ENCODE measurements at places on chromosomes 6 and 20. TPM values are rescaled to one million over a fixed set of nuclear protein-coding genes. Genes with fewer than 3 reads are reported as not detected.

Gene DNAH8
- total RNA-seq, result 0.05 TPM

Gene XKR7
- not detected for total RNA-seq

Gene CHRNA4
- total RNA-seq, result not detected

Gene RRAGD
- 17.9 TPM for total RNA-seq

Gene BPIFA3
- total RNA-seq, result not detected

Gene C2
- 1.5 TPM for total RNA-seq

Gene KIAA0408
- total RNA-seq, result 1.2 TPM

GRCh38 chr6:71334768-71335167 is 46.2 kb downstream of the OGFRL1 start:
- H3K4me3 ChIP-seq, result no peak overlapping the region
- H3K27ac ChIP-seq, result no peak overlapping the region
- H3K36me3 ChIP-seq, result no peaks in the 10 kb centered on the region
- no peak for DNase-seq
- H3K4me1 ChIP-seq, result peaks cover 11% of the 10 kb centered on the region
- H3K27me3 ChIP-seq, result no peaks in the 10 kb centered on the region

DNA sequence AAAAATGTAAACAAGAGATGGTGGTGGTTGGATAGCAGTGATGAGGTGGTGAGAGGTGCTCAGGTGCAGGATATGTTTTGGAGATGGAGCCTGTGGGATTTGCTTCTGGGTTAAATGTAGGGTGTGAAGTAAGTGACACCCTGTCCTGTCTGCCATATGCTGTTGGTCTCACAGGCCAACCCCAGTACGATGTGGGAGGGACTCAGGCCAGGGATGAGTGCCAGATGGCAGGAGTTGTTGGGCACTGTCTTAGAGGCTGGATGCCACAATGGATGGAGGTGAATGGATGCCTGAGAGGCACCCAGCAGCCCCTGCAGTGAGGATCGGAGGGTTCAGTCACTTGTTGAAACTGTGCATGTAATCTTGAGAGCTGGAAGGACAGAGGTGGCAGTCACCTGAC is 259.3 kb downstream of the NRN1 start:
- H3K27me3 ChIP-seq, result no peaks in the 10 kb centered on the region
- no peak for DNase-seq
- H3K4me1 ChIP-seq, result peaks cover 18% of the 10 kb centered on the region
- no peak overlapping the region for H3K27ac ChIP-seq

DNA sequence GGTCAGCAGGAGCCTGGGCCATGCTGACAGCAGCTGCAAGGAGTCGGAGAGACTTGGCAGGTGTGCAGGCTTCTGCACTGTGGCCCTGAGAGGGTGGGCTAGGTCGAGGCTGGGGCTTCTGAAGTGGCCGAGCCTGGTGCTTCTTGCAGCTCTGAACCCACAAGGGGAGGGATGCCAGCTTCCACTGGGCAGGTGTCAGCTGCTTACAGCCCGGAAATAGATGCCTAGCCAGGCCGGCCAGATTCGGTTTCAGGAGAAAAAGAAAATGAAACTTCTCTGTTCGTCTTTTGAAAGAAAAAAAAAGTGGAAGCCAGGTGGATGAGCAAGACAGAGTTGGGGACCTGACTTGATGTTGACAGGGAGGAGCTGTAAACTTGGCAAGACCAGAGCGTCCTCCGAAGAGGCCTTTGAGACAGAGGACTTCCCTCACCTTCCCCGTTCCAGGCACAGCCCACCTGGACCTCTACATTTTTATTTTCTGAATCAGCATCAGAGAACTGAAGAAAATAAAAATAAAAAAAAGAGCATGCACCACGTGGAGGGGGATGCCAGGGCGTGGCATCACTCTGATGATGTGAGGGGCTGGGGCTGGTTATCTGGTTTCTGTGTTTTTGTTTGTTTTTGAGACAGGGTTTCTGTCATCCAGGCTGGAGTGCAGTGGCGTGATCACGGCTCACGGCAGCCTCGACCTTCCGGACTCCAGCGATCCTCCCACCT is at the start of gene ZBP1:
Gene ZBP1 (minus strand): TSS at position 153 of the 717 bp plus-strand sequence. CDS start 131 bp downstream, at position 22.
- no peak within 1 kb of the TSS for H3K27ac ChIP-seq
- DNase-seq, result no peak
- no peaks in the 10 kb centered on the region for H3K36me3 ChIP-seq
- H3K27me3 ChIP-seq, result peaks cover 12% of the 10 kb centered on the region

DNA sequence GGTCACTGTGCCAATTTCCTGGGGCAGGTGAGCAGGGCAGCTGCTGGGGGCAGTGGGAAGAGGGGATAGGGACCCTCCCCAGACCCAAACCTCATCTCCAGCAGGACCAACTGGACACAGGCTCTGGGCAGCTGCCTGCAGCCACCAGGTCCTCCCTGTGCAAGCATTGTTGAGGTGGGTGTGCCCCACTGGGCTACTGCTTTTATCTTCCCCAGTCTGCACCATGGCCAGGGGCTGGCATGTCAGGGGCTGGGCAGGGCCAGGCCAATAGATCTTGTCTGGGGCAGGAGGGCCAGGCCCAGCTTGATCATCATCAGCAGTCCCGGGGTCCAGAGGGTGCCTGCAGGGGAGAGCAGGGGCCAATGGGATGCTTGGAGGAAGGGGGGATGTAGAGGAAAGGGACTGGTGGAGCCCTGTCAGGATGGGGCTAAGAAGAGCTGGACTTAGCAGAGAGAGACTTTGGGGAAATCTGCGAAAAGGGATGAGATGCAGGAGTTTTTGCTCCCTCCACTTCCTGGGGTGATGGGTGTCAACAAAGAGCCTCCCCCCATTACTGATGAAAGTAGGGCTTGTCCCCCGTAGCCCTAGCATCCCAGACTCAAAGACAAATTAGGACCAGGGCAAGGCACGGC is 5.7 kb downstream of the EBF4 start:
- H3K27ac ChIP-seq, result no peak overlapping the region
- peaks cover 48% of the 10 kb centered on the region for H3K27me3 ChIP-seq
- H3K4me1 ChIP-seq, result peaks cover 4% of the 10 kb centered on the region
- no peak overlapping the region for H3K4me3 ChIP-seq
- peaks cover 3% of the 10 kb centered on the region for H3K36me3 ChIP-seq

DNA sequence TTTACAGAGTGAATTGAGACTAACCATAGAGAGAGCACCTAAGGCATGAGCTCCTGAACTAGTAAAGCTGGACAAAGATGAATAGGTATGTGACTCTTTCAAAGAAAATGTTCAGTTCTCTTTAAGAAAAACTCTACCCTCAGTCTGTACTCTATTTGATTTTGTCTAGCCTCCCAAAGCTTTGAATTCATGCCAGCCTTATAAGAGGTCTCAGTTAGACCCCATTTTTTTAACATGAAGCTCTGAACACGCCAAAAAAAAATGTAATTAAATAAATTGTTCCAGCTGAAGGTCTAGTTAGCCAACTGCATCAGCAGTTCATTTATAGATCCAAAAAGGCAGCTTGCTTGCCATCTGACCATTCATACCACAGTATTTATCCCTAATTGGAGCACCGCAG is 71.6 kb downstream of the COL9A1 start:
- H3K4me3 ChIP-seq, result no peak overlapping the region
- H3K27ac ChIP-seq, result no peak overlapping the region
- DNase-seq, result no peak
- H3K27me3 ChIP-seq, result peaks cover 1% of the 10 kb centered on the region

DNA sequence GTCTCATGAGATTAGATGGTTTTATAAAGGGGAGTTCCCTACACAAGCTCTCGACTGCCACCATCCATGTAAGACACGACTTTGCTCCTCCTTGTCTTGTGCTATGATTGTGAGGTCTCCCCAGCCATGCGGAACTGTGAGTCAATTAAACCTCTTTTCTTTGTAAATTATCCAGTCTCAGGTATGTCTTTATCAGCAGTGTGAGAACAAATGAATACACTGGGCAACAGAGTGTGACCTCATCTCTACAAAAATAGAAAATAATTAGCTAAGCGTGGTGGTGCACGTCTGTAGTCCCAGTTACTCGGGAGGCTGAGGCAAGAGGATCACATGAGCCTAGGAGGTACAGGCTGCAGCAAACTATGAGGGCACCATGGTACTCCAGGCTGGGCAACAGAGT is 51.3 kb downstream of the MDN1 start:
- no peak overlapping the region for H3K4me3 ChIP-seq
- DNase-seq, result no peak
- no peaks in the 10 kb centered on the region for H3K27me3 ChIP-seq
- no peaks in the 10 kb centered on the region for H3K4me1 ChIP-seq
- peaks cover 23% of the 10 kb centered on the region for H3K36me3 ChIP-seq

- no peaks in the 10 kb centered on the region for H3K36me3 ChIP-seq
- no peak for DNase-seq
- H3K4me3 ChIP-seq, result no peak overlapping the region
- H3K27ac ChIP-seq, result peak overlapping the region; percentile 27
These were observed 58.2 kb downstream of the NFATC2 start for GRCh38 chr20:51484141-51484815.

GRCh38 chr6:3011592-3011991 is 11.9 kb downstream of the NQO2 start:
- no peak overlapping the region for H3K4me3 ChIP-seq
- no peaks in the 10 kb centered on the region for H3K27me3 ChIP-seq
- no peak overlapping the region for H3K27ac ChIP-seq
- H3K4me1 ChIP-seq, result peaks cover 9% of the 10 kb centered on the region
- DNase-seq, result no peak

GRCh38 chr20:17365831-17366230 is 139.0 kb downstream of the PCSK2 start:
- H3K4me3 ChIP-seq, result no peak overlapping the region
- DNase-seq, result no peak
- H3K4me1 ChIP-seq, result no peaks in the 10 kb centered on the region
- no peak overlapping the region for H3K27ac ChIP-seq
- H3K27me3 ChIP-seq, result peaks cover 7% of the 10 kb centered on the region

DNA sequence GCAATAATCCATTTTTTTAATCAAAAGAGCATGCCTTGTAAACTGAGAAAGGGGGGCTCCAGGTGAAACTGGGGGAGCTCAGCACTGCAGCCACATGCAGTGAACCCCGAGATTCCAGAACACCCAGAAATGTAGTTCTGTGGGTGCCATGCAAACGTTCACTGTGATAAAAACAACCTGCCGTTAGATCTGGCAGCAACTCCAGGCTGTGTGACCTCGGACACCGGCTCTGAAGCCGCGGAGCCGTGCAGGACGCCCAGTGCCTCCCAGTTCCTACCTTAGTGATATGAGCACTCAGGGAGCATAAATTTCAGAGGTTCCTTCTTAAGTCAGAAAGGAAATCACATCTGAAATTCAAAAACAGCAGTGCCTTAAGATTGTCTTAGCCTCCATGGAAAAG is 85.4 kb upstream of the THBS2 start:
- H3K4me3 ChIP-seq, result no peak overlapping the region
- H3K27me3 ChIP-seq, result peaks cover 5% of the 10 kb centered on the region
- DNase-seq, result no peak
- H3K36me3 ChIP-seq, result no peaks in the 10 kb centered on the region
- no peaks in the 10 kb centered on the region for H3K4me1 ChIP-seq
- H3K27ac ChIP-seq, result no peak overlapping the region

DNA sequence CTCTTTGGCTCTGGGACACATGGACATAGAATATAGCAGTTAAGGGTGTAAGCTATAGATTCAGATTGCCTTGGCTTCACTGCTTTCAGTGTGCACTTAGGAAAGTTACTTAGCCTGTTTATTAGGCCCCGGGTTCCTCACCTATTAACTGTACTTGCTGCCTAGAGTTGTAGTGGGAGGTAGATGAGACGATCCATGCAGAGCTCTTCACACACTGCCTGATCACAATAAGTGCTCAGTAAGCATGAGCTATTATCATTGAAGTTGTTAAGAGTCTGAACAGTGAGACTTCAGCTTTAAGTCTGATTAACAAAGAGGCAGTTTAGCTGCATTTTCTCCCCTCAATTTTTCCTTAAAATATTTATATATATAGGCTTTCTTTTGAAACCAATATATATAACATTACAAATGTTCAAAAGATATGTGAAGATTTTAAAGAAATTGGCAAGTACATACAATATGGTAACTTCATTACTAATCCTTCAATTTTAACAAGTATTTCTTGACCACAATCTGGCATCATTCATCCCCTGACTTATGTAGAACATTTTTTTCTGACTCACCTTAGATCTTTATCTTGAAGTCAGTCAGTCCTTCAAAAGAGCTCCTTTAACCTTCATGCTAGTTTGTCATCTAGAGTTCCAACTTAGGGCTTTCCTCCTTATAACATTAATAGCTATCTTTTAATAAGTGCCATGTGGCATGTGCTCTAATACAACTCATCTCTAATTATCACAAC is 20.5 kb upstream of the SUPT3H start:
- H3K27me3 ChIP-seq, result no peaks in the 10 kb centered on the region
- peaks cover 5% of the 10 kb centered on the region for H3K4me1 ChIP-seq
- H3K4me3 ChIP-seq, result no peak overlapping the region
- H3K27ac ChIP-seq, result no peak overlapping the region

GRCh38 chr6:156174031-156174890 is 602.9 kb upstream of the ARID1B start:
- H3K36me3 ChIP-seq, result no peaks in the 10 kb centered on the region
- H3K4me3 ChIP-seq, result no peak overlapping the region
- no peak for DNase-seq

DNA sequence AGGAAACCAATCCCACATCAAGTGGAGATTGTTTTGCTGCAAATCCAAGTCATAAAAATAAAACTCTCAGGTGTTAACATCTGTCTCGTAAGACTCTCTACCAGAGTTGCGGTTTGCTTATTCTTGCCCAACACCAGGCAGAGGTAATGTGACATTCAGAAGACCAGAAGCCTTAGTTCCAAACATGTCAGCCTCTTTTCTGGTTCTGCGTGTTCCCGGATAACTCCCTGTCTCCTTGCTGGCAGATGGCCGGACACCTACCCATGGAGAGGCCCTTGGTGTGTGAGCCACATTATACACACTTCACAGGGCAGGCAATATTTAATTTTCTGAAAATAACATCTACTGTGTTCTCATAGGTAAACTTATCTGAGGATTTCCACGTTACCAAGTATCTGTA is 73.4 kb downstream of the GMPR start:
- H3K4me3 ChIP-seq, result no peak overlapping the region
- no peaks in the 10 kb centered on the region for H3K27me3 ChIP-seq
- H3K27ac ChIP-seq, result no peak overlapping the region
- peaks cover 9% of the 10 kb centered on the region for H3K36me3 ChIP-seq
- no peak for DNase-seq
- peaks cover 3% of the 10 kb centered on the region for H3K4me1 ChIP-seq

- H3K27ac ChIP-seq, result no peak overlapping the region
- no peaks in the 10 kb centered on the region for H3K27me3 ChIP-seq
- peaks cover 15% of the 10 kb centered on the region for H3K36me3 ChIP-seq
- no peak for DNase-seq
These were observed 45.0 kb downstream of the ADNP start for GRCh38 chr20:50886184-50886790.

GRCh38 chr20:58065508-58066361 is 162.7 kb downstream of the ANKRD60 start:
- H3K4me3 ChIP-seq, result no peak overlapping the region
- no peak for DNase-seq
- H3K27me3 ChIP-seq, result peaks cover 11% of the 10 kb centered on the region
- no peak overlapping the region for H3K27ac ChIP-seq

All from chondrocyte (in vitro differentiated cells).